ENCODE measurements at places on chromosomes 3 and 15.

- no peak for DNase-seq
These were observed 47.2 kb upstream of the IQSEC1 start for GRCh38 chr3:13120289-13120927.

GRCh38 chr15:97386940-97387339 is 573.6 kb upstream of the ARRDC4 start:
- no peak for DNase-seq

- no peak for DNase-seq
These were observed 1.7 kb upstream of the LMLN start for GRCh38 chr3:197958346-197958745.

GRCh38 chr3:14827776-14828175 is 9.0 kb downstream of the FGD5 start:
- DNase-seq: no peak

DNA sequence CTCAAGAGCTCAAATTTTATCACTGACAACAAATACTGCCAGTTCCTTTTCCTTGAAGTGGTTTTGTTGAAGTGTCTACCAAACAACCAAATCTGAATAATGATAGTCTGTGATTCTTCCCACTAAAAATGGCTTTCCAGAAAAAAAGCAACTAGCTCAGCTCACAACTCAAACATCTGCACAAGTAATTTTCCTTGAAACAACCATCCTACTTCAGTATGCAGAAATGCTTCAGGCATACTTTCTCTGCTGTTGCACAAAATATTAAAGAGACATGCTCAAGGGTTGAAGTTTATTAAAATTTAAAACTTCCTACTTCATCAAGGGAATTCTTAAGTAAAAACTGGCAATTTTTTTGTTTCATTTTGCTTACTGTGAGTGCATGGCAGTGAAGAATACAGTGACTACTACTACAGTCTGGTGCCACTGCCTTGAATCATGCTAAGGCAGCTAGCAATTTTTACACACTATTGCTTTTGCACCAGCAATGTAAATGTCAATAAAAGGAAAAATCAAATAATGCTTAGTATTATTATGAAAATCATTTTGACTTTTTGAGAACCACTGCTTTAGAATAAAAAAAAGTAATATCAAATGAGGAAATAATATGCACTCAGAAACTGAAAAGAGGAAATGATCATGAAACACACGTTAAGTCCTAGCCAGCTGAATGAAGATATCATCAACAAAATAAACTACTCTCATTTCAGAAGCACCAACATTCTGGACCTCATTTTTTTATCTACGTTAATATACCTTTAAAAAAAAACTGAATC is 33.6 kb downstream of the VPS13C start:
- no peak for DNase-seq

DNA sequence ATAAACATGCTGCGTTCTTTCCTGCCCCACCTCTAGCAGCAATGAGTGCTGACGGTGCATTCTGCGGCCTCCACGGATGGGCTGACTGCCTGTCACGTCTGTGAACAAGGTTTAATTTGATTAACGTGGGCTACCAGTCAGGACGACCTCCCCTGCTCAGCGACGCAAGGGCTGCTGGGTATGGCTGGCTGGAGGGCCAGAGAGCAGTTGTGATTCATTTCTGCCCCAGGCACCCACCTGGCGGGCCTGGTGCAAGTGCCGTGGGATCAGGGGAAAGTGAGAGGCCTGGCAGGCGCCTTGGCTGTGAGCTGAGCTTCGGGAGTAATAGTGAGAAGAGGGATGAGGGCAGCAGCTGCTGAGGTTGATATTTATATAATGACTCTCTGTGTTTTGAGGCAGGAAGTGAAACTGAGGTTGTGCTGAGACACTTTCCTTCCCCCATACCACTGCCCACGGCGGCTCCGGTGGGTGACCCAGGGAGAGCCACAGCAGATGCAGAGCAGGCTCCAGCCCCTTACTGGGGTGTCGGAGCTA is 190.4 kb upstream of the BCL6 start:
- no peak for DNase-seq

DNA sequence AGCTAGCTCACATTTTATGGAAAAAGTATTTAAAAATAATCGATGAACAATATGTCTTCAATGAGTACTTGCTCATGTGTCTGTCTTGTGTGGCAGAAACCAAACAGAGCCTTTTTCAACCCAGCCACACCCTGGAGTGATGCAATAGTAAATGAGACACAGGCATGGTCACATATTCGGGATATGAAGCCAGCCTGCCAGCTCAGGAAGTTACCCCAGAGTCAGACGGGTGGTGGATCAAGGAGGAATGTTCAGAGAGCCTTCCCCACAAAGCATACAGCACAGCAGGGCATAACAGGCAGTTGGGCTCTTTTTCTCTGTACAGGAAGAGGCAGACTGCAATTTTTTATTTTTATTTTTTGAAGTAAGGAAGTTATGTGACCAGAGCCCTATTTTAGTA is 27.3 kb downstream of the LARP6 start:
- no peak for DNase-seq
